ENCODE measurements at places on chromosomes 6 and 20.

- peak; percentile 39 for DNase-seq
These were observed at the start of gene CDH22 for GRCh38 chr20:46308258-46309157. Gene CDH22, minus strand, starts transcription at chr20:46308498. Its CDS starts 57,204 bp downstream, at chr20:46251294.

GRCh38 chr6:37654727-37655500 lies 42.8 kb downstream of the MDGA1 start:
- no peak for DNase-seq

GRCh38 chr6:134359302-134359701 lies 41.4 kb upstream of the SGK1 start:
- no peak for DNase-seq

GRCh38 chr6:134517868-134518267 lies 200.0 kb upstream of the SGK1 start:
- no peak for DNase-seq

DNA sequence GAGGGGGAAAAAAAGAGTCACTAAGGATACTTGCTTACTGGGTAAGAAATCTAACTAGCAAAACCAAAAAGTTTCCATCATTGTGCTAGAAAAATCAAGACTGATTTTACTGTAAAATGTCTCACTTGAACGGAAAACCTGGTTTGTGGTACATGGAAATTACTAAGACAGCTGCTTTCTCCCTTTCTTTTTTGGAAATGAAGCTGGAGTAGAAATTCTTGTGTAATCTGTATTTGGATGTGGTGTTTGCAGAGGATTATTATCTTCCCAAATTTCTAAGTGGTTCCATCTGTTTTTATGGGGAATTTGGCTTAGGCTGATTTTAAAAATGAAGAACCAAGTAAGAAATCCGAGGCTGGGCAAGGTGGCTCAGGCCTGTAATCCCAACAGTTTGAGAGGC lies 20.4 kb downstream of the EPB41L2 start:
- no peak for DNase-seq

GRCh38 chr20:43832961-43833360 lies 81.7 kb upstream of the TOX2 start:
- no peak for DNase-seq

DNA sequence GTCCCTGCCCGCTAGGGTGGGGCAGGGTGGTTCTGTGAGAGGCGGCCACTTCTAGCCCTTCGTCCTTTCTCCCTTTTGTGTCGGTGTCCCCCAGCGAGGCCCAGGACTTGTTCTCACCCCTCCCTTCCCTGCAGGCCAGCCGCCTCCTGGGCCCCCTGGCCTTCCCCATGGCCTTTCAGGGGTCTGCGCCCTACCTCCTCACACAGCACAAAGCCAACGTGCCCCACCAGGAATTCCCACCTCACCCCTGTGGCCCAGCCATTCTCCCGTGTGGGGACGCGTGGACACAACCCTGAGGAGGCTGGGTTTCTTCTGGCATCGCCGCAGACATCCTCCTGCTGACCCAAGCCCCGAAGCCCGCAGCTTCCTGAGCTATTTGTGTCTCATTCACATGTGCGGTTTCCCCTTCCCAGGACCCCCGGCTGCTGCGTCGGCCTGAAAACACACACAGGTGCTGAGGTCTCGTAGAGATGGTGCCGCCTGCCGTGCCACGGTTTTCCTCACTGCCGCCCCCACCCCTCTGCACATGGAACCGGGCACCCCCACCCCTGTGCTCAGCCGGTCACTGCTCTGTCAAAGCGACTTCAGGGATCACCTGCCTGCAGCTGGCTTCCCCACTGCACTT lies 375.8 kb downstream of the CDH4 start:
- no peak for DNase-seq

GRCh38 chr6:131688286-131688685 lies 12.9 kb downstream of the OR2A4 start:
- no peak for DNase-seq

DNA sequence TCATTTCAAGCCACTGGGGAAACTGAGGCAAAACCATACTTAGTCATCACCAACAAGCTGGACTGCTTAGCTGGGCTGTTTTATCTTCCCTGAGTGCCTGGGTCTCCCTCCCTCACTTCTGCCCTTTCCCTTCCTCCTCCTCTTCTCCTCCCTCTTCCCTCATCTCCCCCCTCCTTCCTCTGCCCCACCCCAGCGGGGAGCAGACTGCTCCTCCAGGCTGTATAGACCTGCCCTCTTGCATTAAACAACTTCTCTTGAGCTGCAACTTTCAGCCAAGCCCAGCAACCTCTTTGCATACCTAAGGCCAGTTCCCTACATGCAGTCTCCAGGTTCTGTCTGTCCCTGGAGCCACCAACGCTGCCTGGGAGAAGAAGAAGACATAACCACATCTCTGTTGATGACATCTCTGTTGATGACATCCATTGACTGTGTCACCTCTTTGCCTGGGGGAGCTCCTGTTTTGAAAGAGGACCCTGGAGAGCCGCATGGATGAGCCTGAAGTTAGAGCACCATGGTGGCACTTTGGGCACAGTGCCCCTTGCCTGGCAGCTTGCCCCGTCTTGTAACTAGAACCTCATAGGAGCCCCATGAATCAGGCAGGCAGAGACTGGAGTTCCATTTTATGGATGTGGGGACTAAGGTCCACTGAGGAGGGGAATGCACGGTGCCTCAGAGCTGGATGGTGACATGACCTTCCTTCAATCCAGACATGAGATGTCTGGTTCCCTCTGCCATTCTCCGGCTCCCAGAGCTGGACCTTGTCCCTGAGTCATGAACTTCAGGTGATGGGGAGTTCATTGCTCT lies 7.8 kb upstream of the BPIFB6 start:
- DNase-seq: no peak

DNA sequence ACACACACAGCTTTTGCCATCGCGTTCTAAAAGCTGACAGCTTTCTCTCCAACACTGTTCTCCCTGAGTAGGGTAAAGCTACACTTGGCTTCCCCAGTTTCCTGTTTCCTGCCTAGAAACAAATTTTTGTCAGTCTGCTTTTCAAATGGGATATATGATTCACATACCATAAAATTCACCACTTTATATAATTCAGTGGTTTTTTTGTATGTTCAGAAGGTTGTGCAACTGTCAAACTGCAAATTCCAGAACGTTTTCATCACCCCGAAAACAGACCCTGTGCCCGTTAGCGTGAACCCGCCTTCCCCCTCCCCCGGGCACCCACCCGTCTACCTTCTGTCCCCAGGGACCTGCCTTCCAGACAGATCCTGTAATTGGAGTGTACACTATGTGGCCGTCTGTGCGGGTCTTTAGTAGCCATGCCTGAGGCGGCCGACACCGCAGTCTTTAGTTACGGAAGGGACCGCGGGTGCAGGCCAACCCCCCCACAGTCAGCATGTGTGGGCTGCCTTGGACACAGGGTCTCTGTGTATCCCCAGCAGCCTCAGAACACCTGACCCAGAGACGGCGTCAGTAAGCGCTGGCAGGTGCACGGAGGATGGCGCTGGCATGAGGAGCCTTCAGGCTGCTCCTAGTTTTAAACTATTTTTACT lies 16.6 kb downstream of the HRH3 start:
- peak; percentile 70 for DNase-seq

GRCh38 chr6:16929809-16930208 lies 168.5 kb upstream of the ATXN1 start:
- peak; percentile 93 for DNase-seq

GRCh38 chr6:99668036-99668705 lies 61.5 kb downstream of the PRDM13 start:
- no peak for DNase-seq

DNA sequence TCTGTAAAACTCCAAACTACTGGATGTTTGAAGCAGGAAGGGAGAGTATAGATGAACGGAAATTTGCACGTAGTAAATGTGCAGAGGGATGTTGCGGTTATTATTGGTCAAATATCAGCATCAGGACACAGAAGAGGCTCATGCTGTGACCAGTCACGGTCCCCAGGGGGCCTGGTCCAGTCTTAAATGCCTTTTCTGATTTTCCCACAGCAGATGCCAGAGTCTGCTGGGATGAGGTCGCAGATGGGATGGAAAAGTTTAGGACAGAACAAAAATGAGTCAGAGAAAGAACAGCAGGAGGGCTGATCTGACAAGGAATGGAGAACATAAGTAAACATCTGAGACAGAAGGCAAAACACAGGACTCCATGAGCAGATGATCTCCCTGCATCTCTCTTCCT lies 11.7 kb upstream of the SIRPG start:
- peak; percentile 54 for DNase-seq

DNA sequence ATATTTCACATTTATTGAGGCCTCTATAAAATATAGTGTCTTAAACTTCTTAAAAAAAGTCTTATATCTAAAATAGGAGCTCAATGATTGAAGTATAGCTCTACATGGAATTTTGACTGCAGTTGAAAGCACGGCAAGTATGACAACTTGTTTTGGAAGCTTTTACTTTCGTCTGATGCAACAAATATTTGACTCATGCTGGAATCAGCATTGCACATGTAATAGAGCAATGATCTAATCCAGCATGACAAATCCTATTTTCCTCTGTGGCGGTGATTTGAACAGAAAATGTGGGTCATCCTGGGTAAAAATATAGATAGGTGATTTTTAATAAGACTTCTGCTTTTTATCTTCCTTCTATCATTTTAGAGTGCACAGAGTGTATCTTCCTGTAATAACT lies 111.6 kb downstream of the TINAG start:
- peak; percentile 88 for DNase-seq

GRCh38 chr20:64015635-64016034 lies 20.3 kb upstream of the C20orf204 start:
- no peak for DNase-seq

- no peak for DNase-seq
These were observed 137.5 kb downstream of the EYS start for GRCh38 chr6:65569505-65569904.

GRCh38 chr6:117354671-117355070 lies 71.1 kb downstream of the ROS1 start:
- no peak for DNase-seq

GRCh38 chr6:17505767-17506280 lies 94.3 kb upstream of the FAM8A1 start:
- peak; percentile 64 for DNase-seq

GRCh38 chr6:22766979-22767378 lies 197.6 kb downstream of the HDGFL1 start:
- DNase-seq: no peak

- DNase-seq: no peak
These were observed 1.2 kb upstream of the NTSR1 start for GRCh38 chr20:62707276-62707920.

- no peak for DNase-seq
These were observed 12.4 kb upstream of the MYLK2 start for GRCh38 chr20:31806564-31807355.

DNA sequence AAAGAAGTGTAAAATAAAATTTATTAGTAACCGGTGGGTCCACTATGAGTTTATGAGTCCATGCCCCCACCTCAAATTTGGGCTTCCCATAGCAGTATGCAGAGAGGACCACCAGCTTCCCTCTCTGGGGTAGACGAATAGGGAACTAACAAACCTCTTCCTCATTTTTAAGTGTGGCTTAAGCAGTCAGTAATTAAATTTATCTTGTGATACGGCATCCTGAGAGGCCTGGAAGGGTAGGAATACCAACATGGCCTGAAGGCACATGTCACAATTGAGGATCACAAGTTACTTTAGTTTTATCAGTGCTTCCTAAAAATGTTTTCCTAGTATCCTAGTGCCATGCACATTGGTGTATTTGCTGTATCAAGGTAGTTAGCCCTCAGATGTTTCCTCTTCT lies 239.9 kb downstream of the HIVEP2 start:
- DNase-seq: no peak

GRCh38 chr6:77034161-77034560 lies 429.1 kb downstream of the HTR1B start:
- DNase-seq: peak; percentile 98

DNA sequence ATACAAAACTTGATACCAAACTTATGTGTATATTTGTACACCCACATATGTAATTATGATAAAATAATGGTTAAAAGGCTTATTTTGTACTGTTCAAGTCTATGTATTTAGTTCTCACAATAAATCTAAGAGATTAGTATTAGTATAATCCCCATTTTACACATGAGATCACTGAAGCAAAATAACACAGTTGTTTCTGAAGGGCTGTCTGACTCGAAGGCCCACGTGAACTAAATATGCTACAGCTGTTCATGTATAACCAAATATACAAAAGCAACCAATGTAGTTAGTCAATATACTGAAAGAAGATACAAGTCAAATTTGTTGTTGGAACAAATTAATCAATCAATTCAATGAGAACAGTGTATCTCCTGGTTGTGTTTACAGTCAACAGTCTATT lies 959.2 kb downstream of the EPHA7 start:
- DNase-seq: no peak

GRCh38 chr6:162258647-162259046 lies 468.9 kb downstream of the PRKN start:
- DNase-seq: no peak

DNA sequence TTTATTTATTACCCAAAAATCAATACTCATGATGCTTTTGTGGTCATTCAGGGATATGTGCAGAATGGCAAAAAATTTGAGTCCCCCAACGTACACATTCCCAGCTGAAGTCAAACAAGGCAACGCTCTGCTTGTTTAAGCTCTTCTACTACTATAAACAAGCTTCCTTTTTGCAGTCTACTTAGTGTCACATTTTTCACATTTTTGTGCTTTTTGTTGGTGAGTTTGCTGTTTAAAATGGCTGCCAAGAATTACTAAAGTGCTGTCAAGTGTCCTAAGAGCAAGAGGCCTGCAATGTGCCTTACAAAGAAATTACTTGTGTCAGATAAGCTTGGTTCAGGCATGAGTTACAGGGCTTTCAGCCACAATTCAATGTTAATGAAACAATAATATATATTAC lies 2.1 kb downstream of the WFDC8 start:
- DNase-seq: peak; percentile 8
